Activated B cell treated with CpG ODN at 0.5 μM for 24 hours (primary cell): ENCODE measurements at places on chromosomes 1 and 21.
A peak's percentile ranks its signal among the peaks of the same experiment; 100 is the strongest.

DNA sequence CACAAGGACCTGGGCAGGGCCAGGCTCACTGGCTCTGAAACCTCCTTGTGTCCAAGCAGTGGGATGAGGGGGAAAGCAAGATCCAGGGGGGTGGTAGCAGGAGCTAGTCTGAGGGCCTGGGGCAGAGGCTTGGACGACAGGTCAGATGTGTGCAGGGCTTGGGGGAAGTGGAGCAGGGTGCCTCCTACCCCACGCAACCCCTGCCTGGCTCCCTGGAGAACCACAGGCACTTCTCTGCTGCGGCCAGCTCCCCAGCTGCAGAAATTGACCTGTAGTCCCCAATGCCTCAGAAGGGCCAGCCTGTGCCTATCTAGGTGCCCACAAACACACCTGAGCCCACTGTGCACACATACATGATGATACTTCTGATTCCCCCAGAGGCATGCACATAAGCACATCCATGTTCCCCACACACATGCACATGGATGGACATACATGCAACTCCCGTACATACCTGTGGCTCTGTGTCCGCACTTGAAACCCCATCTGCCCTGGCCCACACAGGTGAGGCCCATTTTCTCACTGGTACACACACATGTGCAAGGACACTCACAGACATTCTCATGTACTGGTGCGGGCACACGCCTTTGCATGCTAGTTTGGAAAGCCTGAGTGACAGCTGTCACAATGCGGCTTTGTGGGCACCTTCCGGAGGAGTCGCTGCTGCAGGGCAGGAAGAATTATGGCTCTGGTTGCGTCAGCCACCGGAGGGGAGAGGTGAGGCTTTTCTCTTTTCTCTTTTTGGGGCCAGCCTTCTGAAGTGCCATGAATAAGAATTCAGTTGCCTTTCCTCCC lies 247.2 kb upstream of the CSF3R start:
- H3K4me1 ChIP-seq: no peaks in the 10 kb centered on the region
- no peaks in the 10 kb centered on the region for H3K36me3 ChIP-seq
- DNase-seq: no peak
- H3K27ac ChIP-seq: no peak overlapping the region

DNA sequence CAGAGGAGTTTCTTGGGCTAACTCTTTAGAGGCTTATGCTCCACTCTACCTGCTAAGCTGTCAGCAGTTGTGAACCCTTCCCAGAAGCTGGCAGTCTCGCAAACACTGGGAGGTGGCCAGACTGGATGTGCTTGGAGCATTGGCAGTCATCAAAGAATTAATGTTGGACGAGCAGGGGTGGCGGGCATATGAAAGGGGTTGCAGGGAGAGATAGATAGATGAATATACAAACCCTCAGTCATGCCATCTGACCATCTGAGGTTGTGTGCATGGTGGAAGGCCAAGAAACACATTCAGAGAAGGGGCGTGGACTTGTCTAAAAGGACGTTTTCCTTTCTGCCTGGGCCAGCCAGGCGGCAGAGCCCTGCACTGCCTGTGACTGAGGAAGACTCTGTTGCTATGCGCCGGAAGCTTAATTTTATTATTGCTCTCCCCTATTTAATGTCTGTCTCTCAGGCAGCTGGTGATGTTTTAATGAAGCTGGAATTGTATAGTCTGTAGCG lies 164.4 kb downstream of the PBX1 start:
- H3K4me3 ChIP-seq: no peak overlapping the region
- H3K36me3 ChIP-seq: no peaks in the 10 kb centered on the region
- DNase-seq: no peak

GRCh38 chr1:198641501-198641900 lies 2.7 kb downstream of the PTPRC start:
- H3K27ac ChIP-seq: peak overlapping the region; percentile 82
- H3K4me1 ChIP-seq: peaks cover 69% of the 10 kb centered on the region
- peaks cover 48% of the 10 kb centered on the region for H3K36me3 ChIP-seq
- peak overlapping the region; percentile 81 for H3K4me3 ChIP-seq

- peak overlapping the region; percentile 79 for H3K4me3 ChIP-seq
- no peak overlapping the region for H3K27ac ChIP-seq
- H3K4me1 ChIP-seq: peaks cover 21% of the 10 kb centered on the region
- no peak for DNase-seq
These were observed 1.4 kb downstream of the ZBTB8A start for GRCh38 chr1:32540605-32541004.

GRCh38 chr1:167115655-167116054 lies 21.8 kb downstream of the STYXL2 start:
- no peak overlapping the region for H3K27ac ChIP-seq
- DNase-seq: no peak
- no peak overlapping the region for H3K4me3 ChIP-seq
- peaks cover 21% of the 10 kb centered on the region for H3K27me3 ChIP-seq
- H3K36me3 ChIP-seq: no peaks in the 10 kb centered on the region
